ENCODE measurements at places on chromosomes 12 and 14.

- DNase-seq, result no peak
Measured at GRCh38 chr12:75554556-75554880, 43.1 kb upstream of the KRR1 start.

GRCh38 chr12:19462406-19462805 is 23.1 kb downstream of the AEBP2 start:
- peak; percentile 38 for DNase-seq

GRCh38 chr14:79413734-79414428 is 797.4 kb downstream of the DIO2 start:
- DNase-seq, result no peak

GRCh38 chr12:101671833-101672232 is 25.6 kb upstream of the CHPT1 start:
- DNase-seq, result no peak

DNA sequence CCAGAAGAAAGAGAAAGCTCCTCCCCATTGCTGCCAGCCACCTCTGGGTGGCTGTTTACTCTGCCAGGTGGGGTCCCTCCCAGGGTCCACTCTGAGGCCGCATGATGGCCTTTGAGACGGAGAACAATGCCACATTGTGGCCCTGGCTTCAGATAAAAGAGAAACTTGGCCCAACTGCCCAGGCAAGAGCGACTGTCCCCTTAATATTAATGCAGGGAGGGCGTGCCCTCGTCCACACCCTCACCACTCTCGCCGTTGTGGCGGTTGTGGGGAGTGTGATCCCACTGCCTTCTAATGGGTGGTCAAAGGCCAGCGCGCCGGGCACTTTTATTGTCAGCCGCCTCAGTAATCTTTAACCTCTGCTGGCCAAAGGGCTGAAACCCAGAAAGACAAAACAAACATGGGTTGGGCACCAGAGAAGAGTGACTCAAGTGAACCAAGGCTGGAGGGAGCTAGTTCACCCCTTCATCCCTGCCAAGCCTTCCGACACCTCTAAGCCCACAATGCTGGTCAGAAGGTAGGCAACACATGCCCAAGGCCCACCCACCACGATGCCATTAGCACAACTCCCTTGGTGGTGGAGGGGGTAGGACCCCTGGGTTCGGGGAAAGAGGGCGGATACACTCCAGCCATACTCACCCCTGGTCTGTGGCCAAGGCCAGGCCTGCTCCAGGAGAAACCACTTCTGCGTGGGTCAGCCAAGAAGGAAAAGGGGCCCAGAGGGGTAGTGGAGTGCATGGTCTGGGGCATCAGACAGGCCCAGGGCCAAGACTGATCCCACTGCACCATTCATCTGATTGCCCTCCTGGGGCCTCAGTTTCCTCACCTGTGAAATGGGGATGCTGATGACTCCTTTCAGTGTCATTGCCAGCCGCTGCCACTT is 44.5 kb upstream of the BCL11B start:
- DNase-seq, result no peak

GRCh38 chr12:47964106-47964728 is 821 bp downstream of the TMEM106C start:
- DNase-seq, result no peak

DNA sequence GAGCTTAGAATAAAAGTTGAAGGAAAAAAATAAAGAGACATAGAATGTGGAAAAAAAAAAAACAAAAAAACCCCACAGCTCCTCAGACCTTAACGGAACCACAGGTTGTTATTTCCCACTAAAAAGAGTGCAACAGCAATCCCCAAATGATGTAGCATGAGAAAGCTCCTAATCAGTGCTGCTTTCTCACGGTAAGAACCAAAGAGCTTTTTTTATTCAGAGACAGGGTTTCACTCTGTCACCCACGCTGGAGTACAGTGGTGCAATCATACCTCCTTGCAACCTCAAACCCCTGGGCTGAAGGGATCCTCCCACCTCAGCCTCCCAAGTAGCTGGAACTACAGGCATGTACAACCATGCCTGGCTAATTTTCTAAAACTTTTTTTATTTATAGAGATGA is 13.3 kb downstream of the NDUFA12 start:
- DNase-seq, result no peak

- DNase-seq, result no peak
Measured at GRCh38 chr14:70666361-70666686, 24.6 kb downstream of the TTC9 start.

DNA sequence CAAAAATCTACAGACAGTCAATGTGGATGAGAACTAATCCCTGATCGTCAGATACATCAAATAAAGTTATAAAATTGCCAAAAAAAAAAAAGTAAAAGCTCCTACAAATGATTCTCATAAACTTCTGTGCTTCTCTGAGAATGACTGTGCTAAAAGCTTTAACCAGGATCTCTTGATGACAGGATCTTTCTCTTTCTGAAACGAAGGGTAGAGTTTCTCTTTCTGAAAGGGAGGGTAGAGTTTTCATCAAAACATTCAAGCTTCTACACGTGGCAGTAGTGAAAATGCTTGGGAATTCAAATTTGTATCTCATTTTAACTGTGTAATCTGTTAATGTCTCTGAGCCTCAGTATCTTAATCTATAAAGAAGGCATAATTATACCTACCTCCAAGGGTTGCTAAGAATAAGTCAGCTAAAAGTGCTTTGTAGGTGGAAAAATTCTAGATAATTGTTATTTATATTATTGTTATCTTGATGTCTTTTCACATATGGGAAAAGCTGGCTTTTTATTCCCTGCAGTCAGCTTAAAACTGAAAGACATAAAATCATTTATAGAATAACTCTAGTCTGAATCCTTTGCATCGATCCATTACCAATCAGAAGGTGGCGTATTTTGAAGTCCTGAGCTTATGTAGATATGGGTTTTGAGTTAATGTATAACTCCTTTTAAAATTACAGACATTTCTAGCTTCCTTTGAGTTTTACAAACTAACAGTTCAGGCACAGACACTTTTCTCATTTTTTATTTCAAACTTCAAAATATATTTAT is 157.4 kb downstream of the DACT1 start:
- DNase-seq, result no peak

DNA sequence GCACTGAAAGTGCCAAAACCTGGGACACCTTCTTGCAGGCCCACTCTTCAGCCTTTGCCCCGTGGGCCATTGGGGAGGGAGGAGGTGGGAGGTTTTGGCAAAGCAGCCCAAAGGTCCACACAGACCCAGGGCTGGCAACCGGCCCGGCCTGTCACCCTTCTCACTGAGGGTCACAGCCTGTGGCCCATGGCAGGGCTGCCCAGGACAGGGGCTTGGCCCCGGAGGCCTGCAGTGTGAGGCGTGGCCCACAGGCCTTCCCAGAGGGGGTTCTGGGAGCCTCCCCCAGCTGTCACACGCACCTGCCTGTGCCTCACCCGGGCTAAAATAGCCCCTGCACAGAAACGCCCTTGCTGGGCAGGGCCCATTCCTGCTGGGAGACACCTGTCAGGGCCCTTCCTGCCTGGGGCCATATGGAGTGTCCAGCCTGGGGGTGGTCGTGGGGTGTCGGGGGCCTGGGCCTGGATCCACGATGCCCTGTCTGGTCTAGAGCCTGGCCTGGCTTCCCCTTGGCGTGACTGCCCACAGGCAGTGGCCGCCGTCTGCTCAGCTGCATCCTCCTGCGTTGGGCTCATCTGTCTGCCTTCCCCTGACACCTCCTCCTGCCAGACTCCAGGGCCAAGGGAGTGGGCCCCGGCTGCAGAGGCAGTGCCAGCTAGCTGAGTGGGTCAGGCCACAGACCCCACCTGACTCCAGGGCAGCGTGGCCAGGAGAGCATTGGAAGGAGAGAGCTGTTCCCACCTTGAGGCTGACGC is 19.2 kb downstream of the PACS2 start:
- DNase-seq, result no peak

GRCh38 chr12:3747543-3747942 is 5.4 kb downstream of the CRACR2A start:
- DNase-seq, result no peak

DNA sequence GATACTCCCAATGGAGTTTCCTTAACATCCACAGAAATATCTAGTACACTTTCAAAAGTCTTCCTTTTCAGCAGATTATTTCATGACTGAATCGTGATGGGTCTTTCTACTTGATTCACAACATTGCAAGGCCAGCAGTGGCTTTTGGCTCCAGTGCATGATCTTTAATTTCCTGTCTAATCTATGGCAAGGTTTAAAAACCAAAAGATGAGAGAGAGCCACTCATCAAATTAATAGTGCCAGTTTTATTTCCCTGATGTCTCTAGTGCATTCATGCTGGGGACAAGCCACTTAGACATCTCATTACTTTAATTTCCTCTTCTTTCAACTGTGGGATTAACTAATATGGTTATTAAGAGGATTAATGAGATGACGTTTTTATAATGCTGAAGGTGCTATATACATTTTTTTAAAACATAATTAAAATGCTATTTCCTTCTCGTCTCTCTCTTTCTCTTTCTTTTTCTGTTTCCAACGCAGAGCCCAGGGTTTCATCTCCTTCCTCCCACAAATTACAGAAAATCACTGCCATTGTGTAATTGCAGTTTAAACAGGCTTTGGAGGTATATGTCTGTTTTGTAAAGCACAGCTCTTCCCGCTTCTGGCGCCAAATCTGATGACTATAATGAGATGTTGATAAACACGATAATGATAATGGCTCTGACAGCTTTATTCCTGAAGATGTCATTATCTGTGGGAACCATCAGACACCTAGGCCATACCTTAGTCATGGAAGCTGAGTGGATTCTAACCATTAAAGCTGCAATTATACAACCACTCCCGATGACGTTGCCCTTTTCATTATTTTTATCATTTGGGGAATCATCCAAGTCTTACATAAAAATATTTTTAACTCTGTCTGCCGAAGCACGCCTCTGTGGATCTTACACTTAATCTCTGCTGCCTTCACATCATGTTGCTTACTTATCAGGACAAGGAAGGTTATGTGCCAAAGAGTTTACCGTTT is 103.1 kb upstream of the PPM1H start:
- peak; percentile 40 for DNase-seq

GRCh38 chr12:66197495-66197921 is 8.5 kb downstream of the IRAK3 start:
- DNase-seq, result no peak

DNA sequence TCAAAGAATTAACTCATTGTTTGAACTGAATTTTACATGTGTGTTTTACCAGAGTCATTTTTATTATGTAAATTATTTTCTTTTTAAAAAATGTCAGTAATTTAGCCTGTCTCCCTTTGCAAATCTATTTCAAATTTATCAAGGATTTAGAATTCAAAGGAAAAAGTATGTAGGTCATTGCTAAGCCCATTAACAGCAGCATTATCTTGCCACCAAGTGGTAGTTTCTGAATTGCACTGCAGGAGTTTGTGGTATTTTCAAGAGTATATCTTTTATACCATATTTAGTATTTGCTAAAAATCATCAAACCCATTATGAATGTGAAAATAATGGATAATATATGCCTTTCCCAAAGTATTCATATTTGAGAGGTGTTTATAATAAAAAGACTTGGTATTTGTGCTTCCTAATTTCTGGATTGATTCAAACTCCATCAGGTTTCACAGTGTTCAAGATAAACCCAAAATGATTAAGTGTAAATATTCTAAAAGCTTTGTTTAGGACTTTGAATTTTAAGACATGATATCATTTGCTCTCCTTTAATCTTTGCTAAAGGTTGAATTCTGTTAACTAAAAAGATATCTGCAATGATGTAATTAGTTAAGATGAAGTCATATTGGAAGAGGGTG is 711.4 kb downstream of the FSCB start:
- peak; percentile 19 for DNase-seq

DNA sequence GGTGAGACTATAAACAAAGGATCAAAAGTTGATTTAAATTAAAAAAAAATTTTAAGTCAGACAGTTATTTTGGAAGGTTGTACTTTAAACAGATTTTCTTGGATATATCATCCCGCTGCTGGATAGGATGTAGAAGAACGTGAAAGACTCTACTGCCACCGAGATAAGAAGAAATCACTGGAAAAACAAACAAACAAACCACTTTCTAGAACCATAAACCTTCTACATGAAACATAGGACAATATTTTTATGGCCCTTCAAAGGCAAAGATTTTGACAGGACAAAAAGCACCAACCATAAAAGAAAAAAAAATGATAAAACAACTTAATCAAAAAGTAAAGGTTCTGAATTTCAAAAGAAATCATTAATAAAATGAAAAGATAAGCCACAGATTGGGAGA is 268.2 kb upstream of the DAAM1 start:
- DNase-seq, result no peak

DNA sequence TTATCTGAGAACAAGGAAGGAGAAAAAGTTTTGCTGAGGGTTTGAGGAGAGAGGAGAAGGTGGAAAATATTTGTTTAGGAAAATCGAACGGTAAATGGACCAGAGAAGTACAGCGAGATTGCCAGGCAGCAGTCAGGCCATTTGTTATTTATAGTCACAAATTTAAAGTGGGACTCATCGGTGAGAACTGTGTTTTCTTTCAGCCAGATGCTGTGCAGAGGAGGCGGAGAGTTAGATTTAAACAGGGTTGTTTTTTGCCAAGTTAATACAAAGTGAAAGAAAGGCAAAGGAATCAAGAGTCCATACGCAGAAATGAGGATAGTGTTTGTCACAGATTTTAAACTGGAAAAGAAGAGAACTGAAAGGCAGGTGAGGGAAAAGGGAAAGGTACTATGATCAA is 200.6 kb upstream of the CNOT2 start:
- no peak for DNase-seq

- no peak for DNase-seq
Measured at GRCh38 chr12:10075451-10075850, 23.3 kb downstream of the CLEC1A start.

GRCh38 chr12:48693572-48693971 is 11.5 kb upstream of the KANSL2 start:
- no peak for DNase-seq

GRCh38 chr12:49295082-49295936 is at the start of gene PRPH:
PRPH (plus strand) TSS chr12:49295147; CDS start chr12:49295201, 54 bp downstream.
- DNase-seq, result no peak

GRCh38 chr12:54258201-54258681 is 21.7 kb downstream of the CBX5 start:
- DNase-seq, result no peak

DNA sequence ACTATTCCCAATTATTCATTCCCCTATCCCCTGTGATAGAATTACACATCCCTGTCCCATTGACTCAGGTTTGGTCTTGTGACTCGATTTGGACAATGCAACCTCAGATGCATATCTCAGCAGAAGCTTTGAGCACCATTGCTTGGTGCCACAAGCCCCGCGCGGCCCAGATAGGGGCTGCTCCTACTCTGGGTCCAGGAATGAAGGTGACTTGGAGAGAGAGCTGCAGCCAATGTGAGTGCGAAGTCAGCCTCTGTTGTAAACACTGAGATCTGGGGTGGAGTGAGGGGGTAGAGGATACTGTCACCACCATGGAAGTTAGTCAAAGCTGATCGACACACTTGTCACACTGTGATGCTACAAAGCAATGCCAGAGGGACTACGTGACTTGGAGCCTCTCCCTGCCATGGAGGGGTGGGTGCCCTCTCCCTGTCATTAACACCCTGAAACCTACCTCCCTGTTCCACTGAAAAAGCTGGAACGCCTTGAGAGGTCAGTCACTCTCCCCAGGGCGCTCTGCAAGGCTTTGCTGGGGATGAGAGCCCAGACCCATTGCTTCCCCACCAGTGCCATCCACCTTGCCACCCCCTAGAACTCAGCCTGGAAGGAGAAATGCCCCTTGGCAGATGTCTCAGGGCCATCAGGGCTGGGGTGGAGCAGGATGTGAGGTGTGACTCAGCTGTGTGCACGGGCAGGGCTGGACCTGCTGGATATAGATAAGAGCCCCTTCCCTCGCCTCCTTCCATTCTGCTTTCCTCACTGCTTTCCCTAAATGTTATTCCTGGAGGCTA is 6.6 kb upstream of the PLEK2 start:
- DNase-seq, result no peak

All from D341Med (cell line).